Activated CD4-positive, CD25-positive, alpha-beta regulatory T cell treated with anti-CD3 and anti-CD28 coated beads, Interleukin-2, amount 50 U/mL, for 24 hours (primary cell): ENCODE measurements at places on chromosomes 6 and 20.

GRCh38 chr20:62485062-62485700 lies 9.4 kb upstream of the GATA5 start:
- ATAC-seq, result no peak

- no peak for ATAC-seq
These were observed at the start of gene CPXM1 for GRCh38 chr20:2800521-2801285. CPXM1 (minus strand) TSS chr20:2800627; CDS start chr20:2800572, 55 bp downstream.

GRCh38 chr6:147164761-147165160 lies 39.5 kb upstream of the STXBP5 start:
- no peak for ATAC-seq

GRCh38 chr6:150353445-150353844 lies 15.4 kb upstream of the IYD start:
- ATAC-seq, result no peak

DNA sequence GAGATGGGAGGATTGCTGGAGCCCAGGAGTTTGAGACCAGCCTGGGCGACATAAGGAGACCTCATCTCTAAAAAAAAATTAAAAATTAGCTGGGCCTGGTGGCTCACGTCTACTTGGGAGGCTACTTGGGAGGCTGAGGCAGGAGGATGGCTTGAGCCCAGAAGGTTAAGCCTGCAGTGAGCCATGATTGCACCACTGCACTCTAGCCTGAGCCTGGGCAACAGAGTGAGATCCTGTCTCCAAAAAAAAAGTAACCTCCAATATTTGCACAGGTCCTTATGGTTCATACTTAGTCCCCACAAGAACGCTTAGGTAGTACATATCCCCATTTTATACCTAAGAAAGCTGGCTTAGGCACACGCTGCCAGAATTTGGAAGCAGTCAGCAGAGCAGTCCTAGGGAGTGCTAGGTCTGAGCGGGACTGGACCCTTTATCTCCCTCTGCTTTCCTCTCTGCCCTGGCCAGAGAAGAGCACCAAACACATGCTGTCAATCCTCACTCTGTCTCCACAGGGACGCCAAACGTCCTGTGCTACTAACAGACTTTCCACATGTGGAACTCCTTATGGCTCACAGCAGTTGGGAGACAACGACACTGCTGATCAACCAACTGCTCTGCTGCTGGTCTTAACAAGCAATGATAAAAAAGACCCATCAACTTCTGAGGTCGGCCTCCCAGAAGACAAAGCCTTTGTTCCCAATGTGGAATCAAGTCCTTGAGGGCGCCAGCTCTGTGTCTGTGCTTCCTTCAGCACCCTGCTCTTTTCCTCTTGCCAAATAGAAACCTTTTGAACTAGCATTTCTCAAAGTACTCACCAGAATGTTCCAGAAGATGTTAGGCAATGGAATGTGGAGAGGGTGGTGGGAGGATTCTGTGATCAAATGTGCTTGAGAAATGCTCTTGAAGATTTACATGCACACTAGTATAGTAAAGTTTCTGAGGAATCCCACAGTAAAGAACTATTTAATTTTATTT lies 226.3 kb upstream of the DTNBP1 start:
- no peak for ATAC-seq

- ATAC-seq, result no peak
These were observed 62.9 kb upstream of the ARG1 start for GRCh38 chr6:131510094-131510493.

DNA sequence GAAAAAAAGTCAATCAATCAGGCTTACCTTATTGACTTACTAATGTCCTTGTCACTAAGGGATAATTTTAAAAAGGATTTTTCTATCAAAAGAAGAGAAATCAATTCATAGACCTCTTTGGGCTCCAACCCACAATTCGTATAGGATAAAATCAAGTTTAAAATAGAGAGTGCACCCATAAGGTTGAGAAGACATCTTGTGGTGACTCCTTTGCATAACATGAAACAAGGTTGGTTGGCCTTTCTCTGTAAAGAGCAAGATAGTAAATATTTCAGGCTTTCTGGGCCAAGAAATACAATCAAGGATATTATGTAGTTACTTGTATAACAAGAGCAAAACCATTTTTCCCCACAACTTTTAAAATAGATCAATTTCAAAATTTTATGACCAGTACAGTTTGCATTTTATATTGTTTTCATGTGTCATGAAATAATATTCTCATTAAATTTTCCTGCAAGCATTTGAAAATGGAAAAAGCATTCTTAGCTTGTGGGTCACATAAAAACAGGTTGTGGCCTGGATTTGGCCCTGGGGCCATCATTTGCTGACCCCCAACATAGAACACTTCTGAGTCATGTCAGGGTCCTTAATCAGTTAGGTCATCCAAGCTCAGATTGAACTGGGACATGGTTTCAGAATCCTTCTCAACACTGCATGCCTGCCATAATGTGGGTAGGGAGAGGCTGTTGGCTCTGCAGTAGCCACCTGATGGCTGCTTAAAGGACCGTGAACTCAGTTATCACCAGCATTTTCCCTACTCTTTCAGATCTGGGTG lies 76.7 kb downstream of the MYB start:
- ATAC-seq, result no peak

GRCh38 chr20:7411075-7411474 lies 529.2 kb downstream of the HAO1 start:
- ATAC-seq, result no peak

- ATAC-seq, result no peak
These were observed 45.4 kb downstream of the RAB44 start for GRCh38 chr6:36743032-36743431.

- no peak for ATAC-seq
These were observed 862.7 kb upstream of the FLRT3 start for GRCh38 chr20:15200147-15200565.

- ATAC-seq, result no peak
These were observed 12.5 kb upstream of the THBD start for GRCh38 chr20:23061734-23062561.

DNA sequence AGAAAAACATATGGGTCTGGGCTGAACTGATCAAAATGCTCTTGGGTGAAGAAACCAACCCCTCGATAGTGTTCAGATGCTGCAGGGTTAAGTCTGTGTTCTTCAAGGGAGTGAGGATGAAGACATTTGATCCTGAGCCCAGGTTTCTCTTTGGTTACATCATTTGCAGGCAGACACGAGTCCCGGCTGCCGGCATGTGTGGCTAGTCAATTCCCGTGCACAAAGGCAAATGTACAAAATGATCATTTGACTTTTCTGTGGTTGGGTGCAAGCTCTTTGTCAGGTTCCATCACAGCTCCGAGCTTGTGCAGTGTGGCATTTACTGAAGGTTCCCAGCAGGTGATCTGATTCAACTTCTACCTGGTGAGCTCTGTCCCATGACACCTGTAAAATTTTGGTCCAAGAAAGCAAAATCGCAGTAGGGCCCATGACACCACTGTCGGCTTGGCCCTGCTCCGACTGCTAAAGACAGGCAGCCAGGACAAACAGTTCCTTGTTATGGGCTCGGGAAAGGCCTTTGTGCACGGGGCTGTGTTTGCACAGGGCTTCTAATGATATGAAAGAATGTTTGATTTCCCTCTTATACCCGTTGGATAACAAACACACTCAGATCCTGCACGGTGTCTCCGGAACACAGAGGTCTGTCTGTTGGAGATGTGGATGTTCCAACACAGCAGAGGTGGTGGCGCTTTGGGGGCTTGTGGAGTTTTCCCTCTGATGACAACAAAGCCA lies 46.9 kb downstream of the GJA10 start:
- no peak for ATAC-seq

DNA sequence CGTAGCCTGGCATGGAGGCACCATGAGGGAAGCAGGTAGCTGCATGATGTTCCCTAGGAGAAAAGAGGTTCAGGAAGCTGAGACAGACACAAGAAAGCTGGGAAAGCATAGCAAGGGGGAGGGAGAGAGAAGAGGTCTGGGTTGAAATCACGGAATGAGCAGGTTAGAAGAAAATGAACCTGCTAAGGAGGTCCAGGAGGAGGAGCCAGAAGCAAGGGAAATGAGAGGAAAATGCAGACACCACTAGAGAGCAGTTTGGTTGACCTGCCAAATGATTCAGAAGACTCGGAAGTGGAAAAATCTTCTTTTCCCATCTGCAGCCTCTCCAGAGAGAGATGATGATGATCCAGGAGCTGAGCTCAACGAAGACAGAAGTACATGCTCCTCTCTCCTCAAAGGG lies 70.9 kb downstream of the VIP start:
- no peak for ATAC-seq

- ATAC-seq, result no peak
These were observed 182.2 kb downstream of the COL12A1 start for GRCh38 chr6:75023634-75024033.

DNA sequence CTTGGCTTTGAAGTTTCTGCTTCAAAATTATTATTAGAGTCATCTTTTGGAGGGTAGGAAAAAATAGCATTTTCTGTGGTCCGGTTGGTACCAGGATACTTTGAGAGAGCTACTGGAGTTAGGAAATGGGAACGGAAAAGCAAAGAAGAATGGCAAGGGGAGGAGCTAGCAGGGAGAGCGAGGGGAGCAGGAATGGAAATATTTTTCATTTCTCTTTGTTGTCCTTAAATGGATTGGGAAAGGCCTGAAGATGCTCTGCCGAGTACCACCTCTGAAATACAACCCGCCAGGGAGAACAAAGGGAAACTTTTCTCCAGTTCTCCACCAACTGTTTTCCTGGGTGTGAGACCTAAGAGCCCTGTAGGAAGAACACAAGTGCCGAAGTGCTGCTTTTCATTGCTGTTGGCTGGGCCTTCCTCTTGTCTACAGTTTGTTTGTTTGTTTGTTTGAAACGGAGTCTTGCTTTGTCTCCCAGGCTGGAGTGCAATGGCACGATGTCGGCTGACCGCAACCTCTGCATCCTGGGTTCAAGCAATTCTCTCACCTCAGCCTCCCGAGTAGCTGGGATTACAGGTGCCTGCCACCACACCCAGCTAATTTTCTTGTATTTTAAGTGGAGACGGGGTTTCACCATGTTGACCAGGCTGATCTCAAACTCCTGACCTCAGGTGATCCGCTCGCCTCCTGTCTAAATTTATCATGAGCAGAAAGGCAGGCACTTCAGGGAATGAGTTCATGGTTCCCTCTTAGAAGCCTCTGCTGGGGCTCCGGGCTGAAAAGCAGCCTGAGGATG lies 3.5 kb upstream of the TRAF3IP2 start:
- no peak for ATAC-seq

- no peak for ATAC-seq
These were observed 103.5 kb downstream of the JARID2 start for GRCh38 chr6:15349379-15349778.

DNA sequence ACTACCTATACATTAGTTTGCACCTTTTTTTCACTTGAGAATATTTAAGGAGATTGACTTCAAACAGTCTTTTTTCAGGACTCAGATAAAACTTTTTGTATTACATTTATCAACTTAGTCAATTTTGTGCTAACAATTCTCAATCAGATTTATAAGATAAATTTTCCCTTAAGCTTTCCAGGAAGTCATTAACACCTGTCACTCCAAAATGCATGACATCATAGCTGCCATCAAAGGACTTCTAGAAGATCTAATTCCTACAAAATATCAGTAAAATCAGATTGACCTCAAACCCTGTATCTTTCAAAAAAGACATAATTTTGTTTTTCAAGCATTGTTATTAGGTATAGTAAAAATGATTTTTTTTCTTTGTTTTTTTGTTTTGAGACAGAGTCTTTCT lies 9.9 kb downstream of the RFPL4B start:
- ATAC-seq, result no peak

DNA sequence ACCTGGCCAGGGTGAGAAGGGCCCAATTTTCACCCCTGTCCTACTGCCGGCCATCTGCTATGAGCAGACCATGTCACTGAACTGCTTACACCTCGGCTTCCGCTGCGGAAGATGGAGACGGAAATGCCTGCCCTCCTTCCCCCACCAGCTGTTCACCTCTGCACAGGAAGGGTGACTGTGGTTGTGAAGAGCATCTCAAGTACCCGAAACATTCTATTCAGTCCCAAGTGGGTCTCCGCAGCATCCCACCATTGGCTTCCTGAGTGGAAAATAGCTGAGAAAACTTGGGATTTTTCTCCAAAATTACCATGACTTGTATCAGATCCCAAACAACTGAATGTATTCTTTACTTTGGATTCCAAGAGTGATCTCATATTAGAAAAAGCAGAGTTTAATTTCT lies 16.1 kb downstream of the DOK5 start:
- no peak for ATAC-seq

GRCh38 chr20:21358737-21359136 lies 38.6 kb downstream of the NKX2-4 start:
- no peak for ATAC-seq

DNA sequence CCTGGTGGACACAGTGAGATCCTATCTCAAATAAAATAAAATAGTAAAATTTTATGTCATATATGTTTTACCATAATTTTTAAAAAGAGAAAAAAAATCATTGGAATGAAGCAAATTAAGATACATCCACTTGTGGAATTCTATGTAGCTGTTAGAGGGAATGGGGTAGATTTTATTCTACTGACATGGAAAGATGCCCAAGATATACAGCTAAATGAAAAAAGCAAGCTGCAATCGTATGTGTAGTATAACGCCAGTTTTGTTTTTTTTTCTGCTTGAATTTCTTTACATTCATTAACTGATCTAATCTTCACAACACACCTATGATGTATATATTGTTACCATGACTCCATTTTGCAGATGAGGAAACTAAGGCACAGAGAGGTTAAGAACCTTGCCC lies 23.4 kb upstream of the RANBP9 start:
- no peak for ATAC-seq

DNA sequence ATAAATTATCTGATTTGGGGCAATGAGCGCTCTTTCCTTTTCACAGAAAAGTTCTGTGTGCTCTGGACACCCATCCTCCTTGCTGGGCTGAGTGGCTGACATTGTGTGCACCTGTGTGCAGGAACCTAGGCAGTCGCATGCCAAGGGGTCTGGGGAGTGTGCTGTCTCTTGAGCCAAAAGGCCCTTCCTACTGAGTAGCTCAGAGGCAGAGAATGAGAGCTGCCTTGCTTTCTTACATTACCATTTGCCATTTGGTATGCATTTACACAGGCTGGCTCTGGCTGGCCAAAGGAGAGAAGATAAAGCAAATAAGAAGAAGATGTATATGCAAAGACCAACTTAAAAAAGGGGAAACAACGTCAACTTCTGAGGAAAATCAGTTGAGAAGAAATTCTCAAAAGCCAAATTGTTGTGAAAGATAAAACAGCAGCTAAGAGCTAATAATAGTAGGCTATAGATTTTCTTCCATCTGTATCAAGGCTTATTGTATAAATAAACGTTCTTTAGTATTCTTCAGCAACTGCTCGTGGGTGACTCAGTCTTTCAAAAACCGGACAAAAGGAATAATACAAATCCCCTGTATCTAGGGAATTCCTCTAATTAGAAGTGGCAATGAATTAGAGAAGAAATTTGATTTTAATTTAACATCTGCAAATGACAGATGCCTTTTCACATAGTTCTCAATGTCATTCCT lies 121.9 kb downstream of the INSM1 start:
- ATAC-seq, result no peak

DNA sequence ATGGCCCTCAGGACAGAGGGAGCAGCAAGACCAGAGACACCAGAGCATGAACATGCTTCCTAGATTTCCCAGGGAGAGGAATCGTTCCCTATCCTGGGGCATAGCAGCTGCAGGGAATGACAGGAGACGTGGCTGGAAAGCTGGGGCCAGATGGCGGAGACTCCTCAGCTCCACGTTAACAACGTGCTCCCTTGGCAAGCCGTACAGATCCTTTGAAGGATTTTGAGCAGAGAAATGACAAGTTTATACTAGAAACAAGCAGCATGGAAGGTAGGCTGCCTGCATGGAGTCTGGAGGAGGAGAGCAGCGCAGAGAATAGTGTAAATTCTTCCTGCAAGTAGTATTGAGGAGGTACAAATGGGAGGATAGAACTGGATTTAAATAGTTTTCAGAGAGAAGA lies 11.7 kb downstream of the MYLIP start:
- no peak for ATAC-seq
